Adipocyte (in vitro differentiated cells): ENCODE measurements at places on chromosomes 7 and 10.

DNA sequence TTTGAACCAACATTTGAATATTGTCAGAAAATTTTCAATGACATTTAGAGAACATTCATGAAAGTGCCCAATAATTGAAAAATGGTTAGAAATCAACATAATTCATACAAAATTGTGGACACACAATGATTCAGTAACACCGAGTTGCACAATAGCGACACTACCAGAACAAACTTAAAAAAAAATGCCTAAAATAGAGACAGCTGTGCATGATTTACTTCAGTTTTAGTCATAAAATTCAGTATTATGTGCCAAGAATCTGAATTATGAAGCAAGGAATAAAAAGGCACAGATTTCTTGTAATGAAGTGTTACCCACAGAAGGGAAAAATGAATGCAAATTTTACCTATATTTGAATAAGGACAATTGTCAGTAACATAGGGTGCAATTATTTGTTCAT, 396.0 kb downstream of the SEMA3D start:
- peak; percentile 94 for DNase-seq

DNA sequence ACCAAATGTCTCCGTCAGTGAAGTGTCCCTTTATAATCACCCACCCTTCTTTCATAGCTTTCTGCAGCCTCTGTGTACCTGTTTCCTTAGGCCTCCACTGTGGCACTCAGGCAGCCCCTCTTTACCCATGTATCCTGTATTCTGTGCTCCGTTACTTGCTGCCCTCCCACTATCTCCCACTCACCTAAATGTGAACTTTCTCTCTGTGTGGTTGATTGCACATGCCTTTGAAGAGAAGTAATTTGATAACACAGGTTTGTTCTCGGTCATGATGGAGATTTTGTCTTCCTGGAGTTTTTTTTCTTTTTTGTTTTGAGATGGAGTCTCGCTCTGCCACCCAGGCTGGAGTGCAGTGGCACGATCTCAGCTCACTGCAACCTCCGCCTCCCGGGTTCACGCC, 61.5 kb downstream of the REEP3 start:
- no peak for DNase-seq

DNA sequence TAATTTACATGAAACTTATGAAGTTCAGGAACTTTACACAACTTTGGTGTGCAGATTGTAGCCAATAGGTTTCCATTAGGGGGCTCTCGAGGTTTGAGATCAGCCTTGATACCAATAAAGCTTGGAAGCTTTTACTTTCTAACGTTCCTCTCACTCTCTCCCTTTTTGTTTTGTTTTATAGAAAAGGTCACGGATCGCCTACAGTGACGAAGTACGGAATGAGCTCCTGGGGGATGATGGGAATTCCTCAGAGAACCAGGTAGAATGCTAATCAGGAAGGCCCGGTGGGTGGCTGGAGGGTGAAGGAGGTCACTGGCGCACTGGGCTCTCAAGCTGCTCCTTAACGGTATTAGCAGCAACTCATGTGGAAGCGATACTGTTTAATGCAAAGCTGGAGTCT, 79.9 kb downstream of the VTI1A start:
- DNase-seq = no peak

DNA sequence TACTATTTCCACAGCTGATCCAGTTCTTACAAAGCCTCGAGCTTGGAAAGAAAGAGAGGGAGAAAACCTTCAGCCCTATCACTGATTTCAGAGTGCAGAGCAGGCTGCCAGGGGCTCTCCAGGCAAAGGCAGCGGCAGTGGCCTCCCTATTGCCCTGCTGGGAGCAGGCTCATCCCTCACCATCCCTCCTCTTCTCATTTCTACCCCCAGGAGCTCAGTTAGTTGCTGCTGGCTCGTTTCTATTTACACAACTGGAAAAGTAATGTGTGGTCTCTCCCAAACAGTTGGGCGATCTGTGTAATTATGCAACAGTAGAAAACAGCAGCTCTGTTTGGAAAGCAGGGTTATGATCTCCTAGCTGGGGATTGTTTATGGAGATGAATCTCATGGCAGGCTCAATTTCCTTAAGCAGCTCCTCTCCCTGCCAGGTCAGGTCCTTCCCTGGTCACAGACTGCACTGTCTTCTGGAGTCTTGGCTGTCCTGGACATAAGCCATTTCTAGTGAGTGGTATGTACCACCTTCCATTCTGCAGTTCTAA, 28.7 kb upstream of the TNS3 start:
- peak; percentile 80 for DNase-seq

DNA sequence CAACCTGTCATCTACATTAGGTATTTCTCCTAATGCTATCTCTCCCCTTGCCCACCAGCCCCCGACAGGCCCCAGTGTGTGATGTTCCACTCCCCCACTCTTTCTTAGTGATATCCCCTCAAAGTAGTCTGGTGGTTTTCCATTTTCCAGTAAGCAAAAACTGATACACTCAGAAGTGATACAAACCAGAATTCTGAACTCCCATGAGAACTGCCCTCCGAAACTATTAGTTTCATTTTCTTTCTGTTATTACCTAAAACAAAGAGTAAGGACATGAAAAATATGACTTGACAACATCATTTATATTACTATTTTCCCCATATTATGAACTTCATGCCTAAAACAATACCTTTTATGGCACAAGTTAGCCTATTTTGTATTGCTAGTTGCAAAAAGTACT, 175.0 kb downstream of the OTUD1 start:
- DNase-seq = no peak

GRCh38 chr10:133150656-133151055, 9.4 kb upstream of the KNDC1 start:
- no peak for DNase-seq

GRCh38 chr7:69659983-69660382, 61.7 kb downstream of the AUTS2 start:
- DNase-seq = peak; percentile 70

- DNase-seq = no peak
Observed at GRCh38 chr7:24017519-24017918, 266.5 kb upstream of the NPY start.

GRCh38 chr7:21605008-21605585, 62.3 kb downstream of the DNAH11 start:
- DNase-seq = no peak

GRCh38 chr7:41695661-41696322, 7.1 kb downstream of the INHBA start:
- DNase-seq = peak; percentile 82

GRCh38 chr10:126374435-126374834, 13.8 kb downstream of the ADAM12 start:
- no peak for DNase-seq

GRCh38 chr10:50251394-50251793, at the start of gene ASAH2:
Gene ASAH2 (minus strand): TSS chr10:50251516. CDS start chr10:50248610, 2,906 bp downstream.
- no peak for DNase-seq

DNA sequence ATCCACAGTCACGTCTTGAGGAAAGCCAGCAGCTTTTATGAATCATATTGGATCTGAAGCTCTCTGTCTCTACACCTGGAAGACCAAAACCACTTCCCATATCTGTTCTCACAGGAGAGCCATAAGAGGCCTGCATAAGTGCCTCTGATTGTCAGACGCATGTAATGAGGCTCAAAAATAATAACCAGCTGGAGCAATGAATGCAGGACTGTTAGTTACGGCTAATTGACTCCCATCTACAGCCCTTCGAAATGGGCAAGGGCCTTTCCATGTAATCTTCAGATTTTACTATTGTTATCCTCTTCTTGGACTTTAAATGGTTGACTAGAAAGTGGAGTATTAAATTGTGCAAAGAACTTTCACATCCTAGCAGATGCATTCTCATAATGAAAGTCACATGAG, 4.4 kb upstream of the SEMA3C start:
- DNase-seq = no peak

GRCh38 chr7:91358303-91358702, 94.1 kb downstream of the FZD1 start:
- no peak for DNase-seq

DNA sequence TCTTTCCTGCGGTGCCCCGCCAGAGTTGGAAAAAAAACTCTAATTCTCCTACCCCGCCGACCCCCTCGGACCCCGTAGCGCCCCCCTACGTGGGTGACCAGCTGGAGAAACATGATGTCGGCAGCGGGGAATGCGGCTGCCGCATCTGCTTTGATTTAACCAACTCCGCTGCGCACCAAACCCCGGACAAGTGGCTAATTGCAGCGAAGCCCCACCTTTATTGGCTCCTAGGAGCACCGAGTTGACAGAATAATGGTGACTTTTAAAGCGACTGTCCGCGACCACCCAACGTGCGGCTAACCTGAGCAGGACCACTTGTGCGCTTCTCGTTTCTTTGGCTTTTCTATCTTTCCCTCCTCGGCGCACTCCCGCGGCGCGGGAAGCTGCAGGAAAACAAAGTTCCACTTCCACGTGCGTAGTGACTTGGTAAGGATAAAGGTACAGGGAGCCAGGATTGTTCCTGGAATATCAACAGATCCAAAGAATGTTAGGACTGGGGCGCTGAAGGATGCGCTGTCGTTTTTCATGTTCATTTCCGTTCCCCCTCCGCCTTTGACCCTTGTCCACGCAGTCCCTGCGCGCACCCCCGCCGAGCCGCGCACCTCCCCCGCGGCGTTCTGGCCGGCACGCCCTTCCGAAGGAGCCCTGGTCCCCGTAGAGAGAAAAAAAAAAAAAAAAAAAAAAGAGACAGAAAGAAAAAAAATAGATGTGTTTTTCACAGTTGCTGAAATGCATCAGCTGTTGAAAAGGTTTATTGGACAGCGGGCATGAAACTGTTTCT, 1.4 kb downstream of the WNT16 start:
- peak; percentile 43 for DNase-seq

DNA sequence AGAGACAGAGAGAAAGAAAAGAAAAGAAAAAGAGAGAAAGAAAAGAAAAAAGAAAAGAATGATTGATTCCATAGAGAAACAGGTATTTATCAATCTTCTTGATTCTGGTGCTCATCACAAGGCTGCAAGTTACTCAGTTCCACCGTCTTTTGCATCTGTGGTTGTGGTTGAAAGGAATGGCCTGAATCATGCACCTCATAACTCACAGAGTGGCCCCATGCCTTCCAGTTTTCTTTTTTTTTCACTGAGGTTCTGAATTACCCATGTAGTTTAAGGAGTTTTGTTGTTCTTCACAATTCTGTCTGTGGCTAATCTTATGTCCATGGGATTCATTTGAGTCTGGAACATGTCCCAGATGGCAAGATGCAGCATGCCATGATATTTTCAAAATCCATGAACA, 156.0 kb downstream of the ZNF33B start:
- peak; percentile 42 for DNase-seq

- DNase-seq = no peak
Observed at GRCh38 chr10:97850446-97850845, 803 bp downstream of the GOLGA7B start.

DNA sequence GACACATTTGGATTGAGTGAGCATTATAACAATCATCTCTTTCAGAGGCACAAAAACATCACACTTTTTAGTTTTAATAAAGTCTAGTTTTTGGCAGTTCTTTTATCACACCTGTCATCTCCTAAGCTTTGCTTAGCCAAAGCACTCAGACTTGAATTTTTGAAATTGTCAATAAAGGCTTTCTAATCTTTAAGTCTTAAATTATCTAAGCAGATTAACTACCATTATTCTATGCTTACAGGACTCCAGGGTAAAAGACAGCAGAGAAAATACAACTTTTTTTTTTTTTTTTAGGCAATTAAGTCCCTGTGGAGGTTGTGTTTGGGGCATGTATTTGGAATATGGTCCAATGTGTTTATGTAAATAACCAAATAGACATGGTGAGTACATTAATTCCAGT, 17.6 kb upstream of the DLX6 start:
- DNase-seq = no peak

GRCh38 chr10:95430231-95430951, 130.8 kb downstream of the SORBS1 start:
- peak; percentile 77 for DNase-seq

- DNase-seq = no peak
Observed at GRCh38 chr7:7352845-7353244, 170.5 kb downstream of the C1GALT1 start.

- DNase-seq = no peak
Observed at GRCh38 chr7:130263130-130263529, 3.5 kb upstream of the CPA2 start.

GRCh38 chr10:4242561-4243035, 457.6 kb upstream of the KLF6 start:
- peak; percentile 80 for DNase-seq

- no peak for DNase-seq
Observed at GRCh38 chr7:25954395-25954794, 197.6 kb upstream of the NFE2L3 start.

DNA sequence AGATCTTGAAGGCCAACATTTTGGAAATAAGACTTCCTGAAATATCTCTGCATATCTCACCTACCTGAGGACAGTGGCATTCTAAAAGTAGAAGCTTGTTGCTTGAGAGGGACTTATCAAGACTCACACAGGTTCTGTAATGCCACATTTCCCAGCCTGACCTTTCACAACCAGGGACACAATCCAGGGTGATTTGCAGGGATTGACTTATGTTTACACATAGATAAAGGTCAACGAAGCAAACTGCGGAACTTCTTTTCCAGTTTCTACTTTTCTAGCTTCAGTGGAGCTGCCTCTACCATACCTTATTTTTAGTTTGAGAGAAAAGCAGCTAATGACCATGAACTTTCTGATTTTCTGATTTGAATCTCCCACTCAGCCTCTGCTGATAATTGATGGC, 148.7 kb downstream of the SLC16A9 start:
- no peak for DNase-seq

DNA sequence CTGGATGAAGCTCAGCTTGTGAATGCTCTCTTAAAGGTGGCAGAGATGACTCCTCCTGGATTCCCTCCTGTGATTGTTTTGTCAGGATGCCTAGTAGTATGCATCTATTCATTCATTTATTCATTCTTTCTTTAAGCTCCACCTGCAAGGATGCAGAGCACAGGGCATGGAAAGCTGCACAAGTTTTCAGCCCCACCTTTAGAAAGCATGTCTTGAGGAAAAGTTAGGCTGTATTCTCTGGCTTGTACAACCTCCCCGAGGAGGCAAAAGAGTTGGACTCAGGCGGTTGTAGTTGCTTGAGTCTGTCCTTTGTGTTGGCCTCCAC, 22.4 kb downstream of the ARID5B start:
- no peak for DNase-seq

- no peak for DNase-seq
Observed at GRCh38 chr10:36491926-36492325, 633.5 kb upstream of the ANKRD30A start.

DNA sequence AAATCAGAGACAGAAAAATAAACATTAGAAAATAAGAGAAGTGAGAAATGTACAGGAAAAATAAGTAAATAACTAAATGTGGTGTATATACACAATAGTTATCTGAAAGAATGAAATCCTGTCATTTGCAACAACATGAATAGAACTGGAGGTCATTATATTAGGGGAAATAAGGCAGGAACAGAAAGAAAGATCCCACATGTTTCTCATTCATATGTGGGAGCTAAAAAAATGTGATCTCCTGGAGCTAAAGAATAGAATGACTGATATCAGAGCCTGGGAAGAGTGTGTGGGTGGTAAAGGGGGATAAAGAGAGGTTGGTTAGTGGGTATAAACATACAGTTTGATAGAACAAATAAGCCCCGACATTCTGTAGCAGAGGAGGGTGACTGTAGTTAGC, 27.3 kb downstream of the PLXDC2 start:
- DNase-seq = no peak

DNA sequence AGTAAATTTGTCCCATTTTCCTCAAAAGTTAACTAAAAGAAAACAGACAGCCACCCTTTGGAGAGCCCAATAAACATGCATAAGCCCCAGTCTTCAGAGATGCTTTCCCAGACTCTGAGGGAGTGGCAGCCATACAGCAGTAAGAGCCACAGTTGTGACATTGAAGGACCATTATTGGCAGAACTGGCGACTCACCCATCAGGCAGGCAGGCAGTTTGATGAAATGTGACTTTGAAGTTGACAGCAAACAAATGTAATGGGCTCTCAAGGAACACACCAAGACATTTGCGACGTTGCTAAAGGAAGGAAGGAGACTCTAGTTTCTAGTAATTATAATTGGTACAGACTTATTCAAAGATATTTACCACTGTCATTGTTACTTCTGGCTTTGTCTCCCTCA, 287.5 kb upstream of the PHYHIPL start:
- no peak for DNase-seq
